ENCODE measurements at places on chromosomes 2 and 18. TPM values are rescaled to one million over a fixed set of nuclear protein-coding genes. Genes with fewer than 3 reads are reported as not detected.

- DNase-seq: no peak
- peaks cover 28% of the 10 kb centered on the region for H3K4me1 ChIP-seq
- no peaks in the 10 kb centered on the region for H3K27me3 ChIP-seq
These were observed 2.4 kb downstream of the SPRED2 start for GRCh38 chr2:65429786-65430602.

DNA sequence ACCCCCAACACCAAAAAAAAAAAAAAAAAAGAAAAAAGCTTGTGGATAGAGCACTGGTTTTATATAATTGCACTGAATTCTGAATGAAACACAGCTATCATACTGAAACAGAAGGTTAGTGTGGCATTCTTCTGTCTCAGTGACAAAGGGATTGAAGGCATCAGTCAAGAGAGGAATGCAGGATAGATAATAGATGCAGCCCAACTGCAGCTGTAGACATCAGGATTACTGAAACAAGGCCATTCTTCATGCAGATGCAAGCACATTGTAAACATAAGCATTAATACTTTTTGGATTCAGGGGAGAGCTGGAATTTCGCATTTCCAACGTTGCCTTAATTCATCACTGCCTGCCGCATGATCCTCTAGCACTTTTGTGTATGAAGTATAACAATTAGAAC lies 897.4 kb upstream of the KLHL29 start:
- no peaks in the 10 kb centered on the region for H3K27me3 ChIP-seq
- no peaks in the 10 kb centered on the region for H3K4me1 ChIP-seq
- H3K27ac ChIP-seq: no peak overlapping the region
- H3K4me3 ChIP-seq: no peak overlapping the region

DNA sequence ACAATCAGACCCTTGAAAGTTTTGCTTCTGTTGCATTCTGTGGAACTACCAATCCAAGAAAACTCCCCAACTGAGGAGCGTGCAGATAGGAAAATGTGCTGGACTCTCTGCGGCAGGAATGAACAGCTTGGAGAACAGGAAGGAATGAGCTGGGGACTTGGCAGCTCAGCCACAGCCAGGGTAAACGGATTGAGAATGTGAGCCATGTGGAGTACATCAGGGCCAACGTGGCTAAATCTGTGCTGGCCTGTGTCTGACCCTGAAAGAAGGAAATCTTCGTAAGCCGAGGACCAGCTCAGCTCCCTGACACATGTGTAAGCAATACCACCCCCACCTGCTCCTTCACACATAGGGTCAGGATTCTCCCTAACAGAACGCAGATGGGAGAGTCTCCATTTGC lies 1023.7 kb downstream of the BCL11A start:
- DNase-seq: peak; percentile 12
- no peaks in the 10 kb centered on the region for H3K36me3 ChIP-seq
- H3K27ac ChIP-seq: no peak overlapping the region

DNA sequence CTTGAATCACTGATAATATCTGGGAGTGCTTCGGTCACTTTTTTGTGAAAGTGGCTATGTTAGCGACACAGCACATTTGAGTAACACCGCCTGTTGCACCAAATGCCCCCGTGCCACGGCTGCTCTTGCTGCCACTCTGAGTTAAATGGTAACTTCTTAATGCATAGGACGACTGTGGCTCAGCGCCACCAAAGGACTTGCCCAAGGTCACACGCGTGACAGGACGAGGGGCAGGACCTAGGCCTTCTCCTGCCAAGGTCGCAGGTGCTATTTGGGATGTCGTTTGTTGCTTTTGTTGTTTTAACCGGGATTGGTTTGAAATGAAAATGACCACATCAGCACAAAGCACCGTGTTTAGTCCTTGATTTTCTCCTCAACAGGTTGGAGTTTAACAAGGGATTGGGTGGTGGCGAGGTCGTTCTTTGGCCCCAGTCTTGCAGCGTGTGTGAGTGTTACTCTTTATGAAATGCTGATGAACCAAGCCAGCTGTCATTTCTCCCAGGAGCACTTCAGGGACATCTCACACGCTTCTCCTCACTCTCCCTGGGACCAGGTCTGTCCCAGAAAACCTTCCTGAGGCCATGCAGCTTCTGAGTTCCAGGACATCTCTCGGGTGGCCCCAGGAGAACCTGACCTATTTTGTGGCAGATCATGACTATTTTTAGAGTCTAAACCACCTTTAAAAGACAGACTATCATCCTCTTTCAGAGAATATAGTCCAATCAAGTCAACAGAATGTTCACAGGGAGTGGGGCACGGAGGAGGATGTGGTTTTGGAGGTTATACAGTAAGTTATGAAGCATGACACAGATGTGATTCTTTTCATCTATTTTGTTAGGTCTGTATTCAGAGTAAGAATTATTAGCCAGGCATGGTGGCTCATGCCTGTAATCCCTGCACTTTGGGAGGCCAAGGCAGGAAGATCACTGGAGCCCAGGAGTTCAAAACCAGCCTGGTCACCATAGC lies 49.9 kb downstream of the MTCL1 start:
- DNase-seq: no peak
- H3K27ac ChIP-seq: no peak overlapping the region
- H3K4me3 ChIP-seq: no peak overlapping the region
- no peaks in the 10 kb centered on the region for H3K36me3 ChIP-seq
- H3K4me1 ChIP-seq: no peaks in the 10 kb centered on the region

DNA sequence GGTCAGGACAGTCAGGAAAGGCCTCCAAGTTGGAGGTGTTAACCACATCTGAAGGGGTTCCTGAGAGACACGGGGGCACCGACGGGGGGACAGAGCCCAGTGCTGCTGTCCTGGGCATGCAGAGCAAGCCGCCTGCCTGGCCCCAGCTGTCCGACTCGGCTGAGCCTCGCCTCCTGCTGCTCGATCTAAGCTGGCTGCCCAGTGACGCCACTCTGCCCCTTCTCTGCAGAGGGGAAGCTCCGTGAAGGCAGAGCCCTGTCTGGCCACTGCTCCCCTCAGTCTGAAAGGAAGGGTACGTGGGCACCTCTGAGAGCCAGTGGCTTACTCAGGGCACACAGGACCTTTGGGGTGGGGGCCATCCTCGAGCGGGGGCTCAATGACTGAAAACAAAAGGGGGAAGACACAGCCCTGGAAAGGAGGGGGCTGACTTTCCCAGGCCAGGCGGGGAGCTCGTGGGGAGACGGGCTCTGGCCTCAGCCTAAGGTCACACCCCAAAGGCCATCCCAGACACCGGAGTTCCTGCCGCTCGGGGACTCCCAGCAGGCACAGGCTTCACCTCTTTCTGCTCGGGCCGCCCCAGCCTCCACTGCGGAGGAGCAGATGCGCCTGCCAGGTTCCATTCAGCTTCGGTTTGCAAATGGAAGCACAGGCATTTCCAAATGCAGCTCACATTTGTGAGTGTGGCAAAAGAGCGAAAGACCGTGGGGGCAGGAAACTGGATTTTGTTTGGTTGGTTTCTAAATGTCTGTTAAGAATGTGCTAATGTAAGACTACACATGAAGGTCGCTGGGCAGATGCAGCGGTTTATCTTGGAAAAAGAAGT lies 136.9 kb downstream of the HDAC4 start:
- peaks cover 93% of the 10 kb centered on the region for H3K4me1 ChIP-seq
- no peaks in the 10 kb centered on the region for H3K36me3 ChIP-seq
- H3K27me3 ChIP-seq: no peaks in the 10 kb centered on the region
- peak overlapping the region; percentile 30 for H3K4me3 ChIP-seq

DNA sequence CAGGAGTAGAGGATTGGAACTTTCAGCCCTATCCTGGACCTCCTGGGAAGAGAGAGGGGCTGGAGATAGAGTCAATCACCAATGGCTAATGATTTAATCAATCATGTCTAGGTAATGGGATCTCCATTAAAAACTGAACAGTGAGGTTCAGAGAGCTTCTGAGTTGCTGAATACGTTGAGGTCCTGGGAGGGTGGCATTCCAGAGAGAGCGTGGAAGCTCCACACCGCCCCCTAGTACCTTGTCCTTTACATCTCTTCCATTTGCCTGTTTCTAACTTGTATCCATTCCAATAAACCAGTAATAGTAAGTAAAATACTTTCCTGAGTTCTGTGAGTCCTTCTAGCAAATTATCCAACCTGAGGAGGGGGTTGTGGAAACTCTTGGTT lies 101.7 kb downstream of the B3GNT2 start:
- H3K27ac ChIP-seq: no peak overlapping the region
- H3K27me3 ChIP-seq: no peaks in the 10 kb centered on the region
- H3K4me3 ChIP-seq: no peak overlapping the region
- H3K4me1 ChIP-seq: peaks cover 19% of the 10 kb centered on the region
- no peaks in the 10 kb centered on the region for H3K36me3 ChIP-seq

GRCh38 chr2:25744055-25744454 lies 70.7 kb upstream of the DTNB start:
- no peak for DNase-seq
- H3K4me3 ChIP-seq: no peak overlapping the region
- no peaks in the 10 kb centered on the region for H3K27me3 ChIP-seq
- H3K27ac ChIP-seq: no peak overlapping the region

- no peak overlapping the region for H3K4me3 ChIP-seq
- peaks cover 10% of the 10 kb centered on the region for H3K4me1 ChIP-seq
- H3K27ac ChIP-seq: peak overlapping the region; percentile 41
- H3K36me3 ChIP-seq: no peaks in the 10 kb centered on the region
- H3K27me3 ChIP-seq: no peaks in the 10 kb centered on the region
These were observed 13.0 kb upstream of the RALB start for GRCh38 chr2:120239488-120240287.

- no peaks in the 10 kb centered on the region for H3K27me3 ChIP-seq
- no peak overlapping the region for H3K4me3 ChIP-seq
- H3K27ac ChIP-seq: peak overlapping the region; percentile 92
- no peaks in the 10 kb centered on the region for H3K36me3 ChIP-seq
- no peak for DNase-seq
- peaks cover 31% of the 10 kb centered on the region for H3K4me1 ChIP-seq
These were observed 102.8 kb upstream of the CYP1B1 start for GRCh38 chr2:38178556-38179419.

GRCh38 chr18:3485153-3486149 lies 35.5 kb downstream of the TGIF1 start:
- H3K4me3 ChIP-seq: no peak overlapping the region
- no peak for DNase-seq
- no peaks in the 10 kb centered on the region for H3K4me1 ChIP-seq
- no peaks in the 10 kb centered on the region for H3K36me3 ChIP-seq

DNA sequence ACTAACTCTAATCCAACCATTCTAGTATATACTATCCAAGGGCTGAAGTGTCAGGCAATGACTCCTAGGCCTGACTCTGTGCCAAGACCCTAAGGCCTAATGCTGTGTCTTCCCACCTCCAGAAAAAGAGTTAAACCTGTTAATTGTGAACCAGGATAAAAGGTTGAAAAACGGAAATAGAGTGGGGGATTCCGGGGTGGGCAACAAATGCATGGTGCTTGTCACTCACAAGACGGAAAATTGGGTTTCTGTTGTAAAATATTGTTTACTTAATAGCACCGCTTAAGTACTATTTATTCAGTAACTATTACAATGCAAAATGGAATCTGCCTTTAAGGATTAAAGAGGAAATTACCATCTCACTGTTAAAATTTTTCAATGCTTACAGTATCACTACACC lies 3.2 kb downstream of the STK17B start:
- peak overlapping the region; percentile 86 for H3K4me3 ChIP-seq
- peak overlapping the region; percentile 70 for H3K27ac ChIP-seq
- H3K36me3 ChIP-seq: no peaks in the 10 kb centered on the region
- H3K4me1 ChIP-seq: peaks cover 53% of the 10 kb centered on the region
- no peak for DNase-seq
- no peaks in the 10 kb centered on the region for H3K27me3 ChIP-seq

DNA sequence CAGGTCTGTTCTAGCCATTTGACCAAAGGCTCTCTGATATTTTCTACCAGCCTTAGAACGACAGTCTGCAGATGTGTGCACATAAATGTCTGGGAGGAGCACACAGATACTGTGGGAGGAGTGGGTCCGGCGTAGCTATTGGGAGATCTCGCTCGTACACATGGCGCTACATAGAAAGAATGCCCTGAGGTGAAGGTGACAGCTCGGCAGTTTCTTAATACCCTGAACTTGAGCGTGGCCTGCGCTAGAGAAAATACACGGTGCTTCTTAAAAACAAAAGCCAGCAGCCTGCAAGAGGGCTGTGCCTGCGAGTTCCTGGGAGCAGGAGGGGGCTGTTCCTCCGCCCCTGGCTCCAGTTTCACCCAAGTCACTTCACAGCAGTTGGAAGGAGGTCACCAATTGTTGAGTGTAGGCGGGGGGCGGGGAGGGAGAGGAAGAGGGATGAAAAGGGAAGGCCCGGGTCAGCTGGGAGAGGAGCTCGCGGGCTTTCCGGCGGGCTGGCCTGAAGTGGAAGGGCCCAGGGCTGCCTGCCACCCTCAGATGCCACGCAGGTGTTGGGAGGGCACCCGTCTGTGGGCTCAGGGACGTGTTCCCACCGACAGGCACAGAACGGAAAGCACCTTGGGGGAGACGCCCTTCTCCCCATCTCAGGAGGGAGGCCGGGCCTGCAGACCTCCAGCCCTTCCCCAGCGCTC lies 124.7 kb upstream of the ZNF516 start:
- peak; percentile 91 for DNase-seq
- H3K27ac ChIP-seq: peak overlapping the region; percentile 74
- H3K4me3 ChIP-seq: peak overlapping the region; percentile 28
- H3K4me1 ChIP-seq: peaks cover 36% of the 10 kb centered on the region
- no peaks in the 10 kb centered on the region for H3K36me3 ChIP-seq

DNA sequence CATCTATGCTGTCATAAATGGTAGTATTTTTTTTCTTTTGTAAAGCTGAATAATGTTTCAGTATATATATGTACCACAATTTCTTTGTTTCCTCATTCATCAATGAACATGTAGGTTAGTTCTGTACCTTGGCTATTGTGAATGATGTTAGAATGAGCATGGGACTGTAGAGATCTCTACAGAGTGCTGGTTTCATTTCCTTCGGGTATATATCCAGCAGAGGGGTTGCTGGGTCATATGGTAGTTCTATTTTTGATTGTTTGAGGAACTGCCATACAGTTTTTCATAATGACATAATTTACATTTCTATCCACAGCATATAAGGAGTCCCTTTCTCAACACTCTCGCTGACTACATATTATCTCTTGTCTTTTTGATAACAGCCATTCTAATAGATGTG lies 243.5 kb downstream of the CDH7 start:
- no peaks in the 10 kb centered on the region for H3K27me3 ChIP-seq
- no peak overlapping the region for H3K4me3 ChIP-seq
- no peak for DNase-seq
- H3K4me1 ChIP-seq: no peaks in the 10 kb centered on the region
- no peak overlapping the region for H3K27ac ChIP-seq

Gene HOXD3
- total RNA-seq: not detected

Gene CXCR4
- total RNA-seq: 21.3 TPM

Gene SATB2
- total RNA-seq: 4.0 TPM

Gene GAL3ST2
- total RNA-seq: not detected

Gene CHRNA1
- total RNA-seq: not detected

Gene HIBCH
- total RNA-seq: 31.8 TPM

Gene SPP2
- not detected for total RNA-seq

Gene ABHD1
- not detected for total RNA-seq

Data from left lung (tissue), 14 donors.